Effector memory CD8-positive, alpha-beta T cell (primary cell): ENCODE measurements at places on chromosomes 6 and 20.

- DNase-seq: no peak
These were observed 93.2 kb upstream of the HS3ST5 start for GRCh38 chr6:114435985-114436384.

- DNase-seq: no peak
These were observed 681 bp downstream of the SYCP2 start for GRCh38 chr20:59932616-59933295.

DNA sequence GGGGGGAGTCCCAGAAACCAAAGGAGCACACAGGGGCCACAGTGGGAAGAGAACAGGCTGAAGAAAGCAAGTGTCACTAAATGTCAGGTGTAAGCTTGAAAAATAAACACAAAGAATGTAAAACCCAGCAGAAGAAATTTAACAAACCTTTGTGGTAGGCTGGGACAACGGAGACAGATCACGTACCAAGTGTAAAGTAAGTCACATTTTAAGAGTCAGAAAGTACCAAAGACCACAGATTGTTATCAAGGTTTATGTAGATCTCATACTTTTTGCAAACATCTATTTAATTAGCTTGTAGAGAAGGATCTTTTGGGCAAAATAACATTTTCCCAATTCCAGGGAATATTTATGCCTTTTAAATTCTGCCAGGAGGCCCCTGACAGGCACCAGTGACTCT lies 1.6 kb downstream of the CLIC5 start:
- no peak for DNase-seq

GRCh38 chr6:64012351-64013001 lies 376.9 kb downstream of the PHF3 start:
- no peak for DNase-seq

- DNase-seq: no peak
These were observed 113.8 kb downstream of the IRF4 start for GRCh38 chr6:505374-505773.
